ENCODE measurements at places on chromosomes 2 and 18.

DNA sequence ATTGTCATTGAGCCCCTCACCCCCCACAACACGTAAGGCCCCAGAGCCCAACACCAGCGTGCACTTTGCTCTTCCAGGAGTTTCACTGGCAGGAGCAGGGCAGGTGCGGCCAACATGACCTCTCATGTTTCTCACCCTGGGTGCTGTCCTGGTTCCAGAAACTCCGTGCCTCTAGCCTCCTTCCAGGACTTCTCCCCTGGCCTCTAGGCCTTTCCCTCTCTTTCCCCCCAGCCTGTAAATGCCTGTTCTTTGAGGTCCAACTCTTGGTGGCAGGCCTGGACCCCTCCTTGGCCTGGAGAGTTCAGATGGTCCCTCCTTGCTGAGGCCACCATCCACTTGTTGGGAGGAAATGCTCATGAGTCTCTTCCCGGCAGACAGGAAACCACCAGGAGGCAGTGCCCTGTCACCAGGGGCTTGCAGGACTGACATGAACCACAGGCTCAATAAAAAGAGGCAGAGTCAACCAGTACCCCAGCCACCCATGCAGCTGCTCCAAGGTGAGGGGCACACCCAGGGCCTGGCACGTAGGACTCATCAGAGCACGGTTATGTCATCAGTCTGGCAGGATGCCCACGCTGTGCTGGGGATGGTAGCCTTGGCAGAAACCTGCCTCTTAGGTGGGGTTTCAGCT lies 1.5 kb downstream of the MALL start:
- no peak for DNase-seq

DNA sequence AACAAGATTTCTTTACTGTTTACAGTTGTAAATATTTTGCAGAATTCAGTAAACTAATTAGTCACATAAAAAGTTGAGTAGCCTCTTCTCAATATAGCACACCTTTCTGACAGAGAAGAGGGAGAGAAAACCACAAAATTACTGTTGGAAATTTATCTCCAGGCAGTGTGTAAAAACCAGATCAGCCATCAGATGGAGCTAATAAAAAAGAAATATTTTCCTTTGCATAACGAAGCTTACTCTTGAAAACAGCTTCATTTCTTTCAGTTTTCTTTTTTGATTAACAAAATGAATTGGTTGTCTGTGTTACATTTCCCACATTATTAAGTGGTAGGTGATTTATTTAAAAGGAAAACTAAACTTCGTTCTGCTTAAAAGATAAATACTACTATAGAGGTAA lies 259.3 kb upstream of the KCNJ3 start:
- no peak for DNase-seq

GRCh38 chr2:113234721-113235346 lies 43.9 kb downstream of the PAX8 start:
- no peak for DNase-seq

- no peak for DNase-seq
Measured at GRCh38 chr2:98658816-98659490, 50.6 kb downstream of the UNC50 start.

GRCh38 chr18:44562986-44563385 lies 117.7 kb upstream of the SETBP1 start:
- DNase-seq: no peak

DNA sequence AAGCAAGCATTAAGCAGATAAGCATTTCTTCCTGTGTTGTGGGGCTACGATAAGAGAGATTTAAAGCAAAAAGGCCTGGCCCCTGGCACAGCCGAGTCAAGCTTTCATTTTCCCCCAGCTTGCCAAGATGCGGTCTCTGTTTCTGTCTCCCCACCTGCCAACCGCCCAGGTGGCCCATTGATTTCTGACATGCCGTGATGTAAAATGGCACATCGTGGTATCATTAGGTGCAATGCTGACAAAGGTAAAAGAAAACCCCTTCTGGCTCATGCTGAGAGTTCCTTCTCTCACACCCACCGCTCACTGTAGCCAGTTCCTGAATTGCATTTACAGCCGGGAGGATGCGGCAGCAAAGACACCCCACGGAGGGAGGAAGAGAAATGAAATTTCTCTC lies 62.8 kb downstream of the BOD1L2 start:
- no peak for DNase-seq

- no peak for DNase-seq
Measured at GRCh38 chr18:45521136-45521535, 94.1 kb upstream of the SLC14A2 start.

DNA sequence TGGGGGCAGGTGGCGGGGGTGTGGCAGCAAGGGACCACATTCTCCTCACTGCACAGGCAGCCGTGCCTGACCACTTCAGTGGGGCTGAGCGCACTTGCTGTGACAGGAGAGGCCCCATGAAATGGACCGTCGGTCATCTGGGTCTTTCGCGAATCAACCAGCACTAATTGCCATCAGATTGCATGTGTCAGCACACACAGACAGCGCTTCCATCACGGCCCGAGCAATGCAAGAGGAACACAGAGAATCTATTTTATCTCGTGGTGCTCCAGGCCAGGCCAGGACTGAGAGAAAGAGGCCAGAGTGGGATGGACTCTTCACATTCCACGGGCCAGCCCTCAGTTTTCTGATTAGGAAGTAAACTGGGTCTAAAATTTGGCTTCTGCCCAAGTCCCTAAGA lies 87.0 kb downstream of the EIPR1 start:
- DNase-seq: no peak

DNA sequence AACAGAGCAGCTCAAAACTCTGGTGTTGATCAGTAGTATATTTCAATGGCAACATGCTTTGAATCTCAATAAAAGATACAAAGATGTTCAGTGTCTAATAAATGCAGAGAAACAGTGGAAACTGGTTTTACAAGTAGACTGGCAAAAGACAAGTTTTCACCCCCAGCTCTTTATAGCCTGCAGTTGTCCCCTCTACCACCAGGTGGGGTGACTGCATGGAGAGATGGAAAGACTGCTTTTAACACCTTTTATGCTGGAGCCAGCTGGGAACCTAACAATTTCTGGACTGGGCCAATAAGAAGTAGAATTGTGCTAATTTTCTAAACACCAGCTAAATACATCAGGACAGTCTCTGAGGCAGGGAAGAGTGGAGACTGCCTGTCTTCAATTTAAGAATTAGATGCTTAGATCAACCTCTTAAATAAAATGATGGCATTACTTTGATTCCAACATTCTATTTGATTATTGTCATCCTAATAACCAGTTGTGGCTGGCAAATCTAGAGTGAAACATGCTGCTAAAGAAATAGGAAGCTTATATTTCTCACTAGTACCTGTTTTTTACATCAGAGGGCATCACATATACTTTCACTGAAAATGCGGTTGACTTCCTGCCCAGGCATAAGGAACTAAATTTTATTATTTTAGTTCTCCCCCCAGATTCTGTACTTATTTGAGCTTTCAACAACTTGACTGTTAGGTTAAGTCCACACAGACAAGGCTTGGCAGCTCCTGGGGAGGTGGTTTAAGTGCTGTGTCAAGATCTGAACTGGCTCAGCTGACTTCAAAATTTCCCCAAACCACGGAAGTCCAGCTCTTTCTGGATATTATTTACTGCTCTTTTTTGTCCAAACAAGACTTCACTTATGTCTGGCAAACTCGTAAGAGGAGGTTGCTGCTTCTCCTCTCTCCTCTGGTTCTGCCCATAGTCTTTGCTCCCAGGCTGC lies 140.5 kb downstream of the TPGS2 start:
- peak; percentile 18 for DNase-seq

- DNase-seq: no peak
Measured at GRCh38 chr18:26579941-26580618, 31.7 kb upstream of the KCTD1 start.

DNA sequence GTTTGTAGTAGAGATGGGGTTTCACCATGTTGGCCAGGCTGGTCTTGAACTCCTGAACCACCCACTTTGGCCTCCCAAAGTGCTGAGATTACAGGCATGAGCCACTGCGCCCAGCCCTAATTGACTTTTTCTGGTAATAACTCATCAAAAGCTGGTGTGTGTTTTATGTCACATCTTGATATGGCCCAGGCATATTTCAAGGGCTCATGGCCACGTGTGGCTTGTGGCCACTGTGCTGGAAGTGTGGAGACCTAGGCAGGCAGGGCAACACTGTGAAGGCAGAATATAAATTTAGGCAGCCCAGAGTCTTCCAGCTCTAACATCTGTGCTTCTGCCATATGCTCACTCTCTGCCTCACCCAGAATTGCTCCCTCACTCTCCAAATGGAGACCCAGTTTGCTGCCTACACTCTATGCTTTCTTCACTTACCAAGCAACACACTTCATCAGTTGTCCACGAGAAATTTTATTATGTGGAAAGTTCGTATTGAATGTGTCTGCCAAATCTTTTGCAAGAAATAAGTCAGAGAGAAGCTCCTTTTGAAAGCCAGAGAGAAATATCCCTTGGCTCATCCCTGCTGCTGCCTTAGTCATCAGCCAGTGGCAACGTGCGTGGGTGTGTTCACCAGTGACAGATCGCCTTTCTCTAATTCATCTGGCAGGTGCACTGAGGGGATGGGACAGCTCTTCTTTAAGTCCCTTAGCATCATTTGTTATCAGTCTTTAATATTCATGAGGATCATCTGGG lies 129.4 kb upstream of the CXCR4 start:
- peak; percentile 38 for DNase-seq

- DNase-seq: no peak
Measured at GRCh38 chr2:68850524-68850923, 20.7 kb downstream of the BMP10 start.

GRCh38 chr2:227888289-227888688 lies 16.9 kb downstream of the DAW1 start:
- no peak for DNase-seq

Data from NCI-H446 (cell line).